Breast epithelium (tissue), 4 donors: ENCODE measurements at places on chromosomes 4 and X. TPM values are rescaled to one million over a fixed set of nuclear protein-coding genes. Genes with fewer than 3 reads are reported as not detected.

DNA sequence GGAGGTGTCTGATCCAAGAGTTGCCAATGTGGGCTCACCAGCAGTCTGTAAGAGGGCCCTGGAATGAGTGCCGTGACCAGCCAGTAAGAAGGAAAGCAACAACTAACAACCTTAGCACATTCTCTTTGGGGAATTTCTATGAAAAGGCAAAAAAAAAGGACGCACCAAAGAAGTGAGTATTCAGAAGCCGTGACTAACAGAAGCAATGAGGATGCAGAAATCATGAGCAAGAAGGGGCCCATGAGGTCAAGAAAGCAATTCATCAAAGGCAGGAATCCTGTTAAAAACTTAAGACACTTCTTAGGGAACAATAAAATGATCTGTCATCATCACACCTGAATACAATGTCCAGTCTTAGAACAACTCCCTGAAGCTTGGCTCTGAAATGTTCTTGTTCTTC is 260.5 kb downstream of the RAPGEF2 start:
- DNase-seq = no peak

DNA sequence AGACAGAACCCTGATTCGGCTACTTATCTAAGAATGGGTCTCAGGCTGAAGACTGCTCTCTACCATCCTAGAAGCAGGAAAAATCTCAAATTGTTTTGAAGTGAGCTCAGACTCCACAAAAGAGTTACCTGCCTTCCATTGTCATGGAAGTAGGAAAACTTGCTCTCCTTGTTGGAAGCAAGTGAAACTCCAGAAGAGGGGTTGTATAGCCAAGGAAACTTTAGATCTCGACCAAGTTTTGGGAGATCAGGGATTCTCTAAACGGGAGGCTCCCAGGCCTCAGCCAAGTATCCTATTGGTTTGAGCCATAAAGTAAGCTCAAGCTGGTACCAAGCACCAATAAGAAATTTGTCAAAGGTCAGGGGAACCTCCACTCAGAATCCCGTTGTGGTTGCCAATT is 9.2 kb upstream of the FHDC1 start:
- DNase-seq = no peak

DNA sequence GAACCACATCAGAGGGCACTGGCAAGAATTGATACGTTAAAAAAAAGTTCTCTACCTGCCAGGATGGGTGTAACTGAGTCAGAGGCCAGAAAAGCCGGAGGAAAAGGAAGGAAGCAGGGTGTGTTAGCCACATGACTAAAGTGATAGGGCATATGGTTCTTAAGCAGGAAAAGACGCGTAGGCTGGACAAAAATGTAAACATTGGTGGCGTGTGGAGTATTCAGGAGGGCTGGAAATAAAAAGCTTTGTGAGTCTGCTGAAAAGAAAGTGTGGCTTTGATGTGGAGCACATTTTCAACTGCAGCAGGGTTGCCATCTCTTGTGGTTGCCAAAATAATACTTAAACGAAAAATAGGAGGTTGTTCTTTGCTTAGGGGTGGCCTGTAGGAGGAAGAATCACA is 186.5 kb upstream of the RPL34 start:
- no peak for DNase-seq

- no peak for DNase-seq
Measured at GRCh38 chr4:28388471-28388870, 1527.8 kb downstream of the STIM2 start.

DNA sequence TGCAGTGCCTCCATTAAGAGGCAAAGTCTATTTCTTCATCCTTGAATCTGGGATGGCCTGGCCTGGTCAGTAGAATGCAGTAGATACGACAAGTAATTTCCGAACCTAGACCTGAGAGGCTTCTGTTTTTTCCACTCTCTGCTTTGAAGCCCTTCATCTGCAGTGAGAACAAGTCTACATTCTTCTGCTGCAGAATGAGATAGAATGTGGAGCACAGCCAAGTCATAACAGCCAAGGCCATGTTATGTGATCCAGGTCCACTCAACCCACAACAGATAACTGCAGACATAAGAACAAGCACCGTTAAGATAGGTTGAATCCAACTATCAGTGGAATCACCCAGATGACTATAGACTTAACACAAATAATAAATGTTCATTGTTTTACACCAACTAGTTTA is 1297.7 kb downstream of the C4orf33 start:
- DNase-seq = no peak

- no peak for DNase-seq
Measured at GRCh38 chrX:41946235-41946634, 22.9 kb upstream of the CASK start.

The PPEF1 gene
- total RNA-seq = 0.73 TPM

The SMIM10L2A gene
- total RNA-seq = 2.0 TPM

The ARHGAP36 gene
- 10.0 TPM for total RNA-seq
